ENCODE measurements at places on chromosomes 6 and 20. TPM values are rescaled to one million over a fixed set of nuclear protein-coding genes. Genes with fewer than 3 reads are reported as not detected.

NTSR1 gene
- not detected for total RNA-seq

CAP2 gene
- not detected for total RNA-seq

RAE1 gene
- 35.3 TPM for total RNA-seq

BNIP5 gene
- not detected for total RNA-seq

FOXS1 gene
- total RNA-seq = not detected

ZBTB46 gene
- total RNA-seq = 0.53 TPM

OTOR gene
- total RNA-seq = not detected

ZSCAN23 gene
- 0.38 TPM for total RNA-seq

DNA sequence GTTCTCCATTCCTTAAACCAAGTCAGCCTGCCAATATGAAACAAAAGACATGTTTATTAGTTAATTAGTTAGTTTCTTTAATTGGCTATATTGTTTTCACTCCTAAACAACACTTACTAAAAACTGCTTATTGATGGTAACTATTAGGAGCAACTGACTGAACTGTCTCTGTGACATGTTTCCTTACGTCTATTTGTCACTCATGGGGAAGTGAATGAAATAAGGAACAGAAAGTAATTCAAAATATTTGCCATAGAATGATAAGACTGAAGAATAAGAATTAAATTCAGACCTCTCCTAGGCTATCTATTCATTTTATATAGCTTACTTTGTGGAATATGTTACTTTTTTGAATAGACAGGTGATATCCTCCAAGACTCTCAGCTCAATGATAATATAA is 217.2 kb downstream of the LAMA2 start:
- no peak for DNase-seq
- no peaks in the 10 kb centered on the region for H3K4me1 ChIP-seq
- no peak overlapping the region for H3K27ac ChIP-seq
- no peaks in the 10 kb centered on the region for H3K36me3 ChIP-seq
- no peak overlapping the region for H3K4me3 ChIP-seq

DNA sequence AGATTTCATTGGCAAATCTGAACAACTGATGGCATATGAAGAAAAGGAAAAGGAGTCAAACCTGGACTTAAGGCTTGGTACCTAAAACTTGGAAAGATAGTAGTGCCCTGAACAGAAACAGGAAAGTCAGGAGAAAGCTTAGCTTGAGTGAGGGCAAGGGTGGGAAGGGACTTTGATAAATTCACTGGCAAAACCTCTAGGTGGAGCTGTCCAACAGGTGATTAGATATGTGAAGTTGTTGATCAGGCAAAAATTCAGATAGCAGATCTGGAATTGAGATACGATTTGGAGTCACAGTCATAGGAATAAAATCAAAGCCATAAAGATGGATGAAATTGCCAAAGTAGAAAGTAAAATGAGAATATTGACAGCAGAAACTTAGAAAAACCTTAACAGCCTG is 16.1 kb upstream of the ZNF292 start:
- H3K4me1 ChIP-seq = peaks cover 1% of the 10 kb centered on the region
- H3K27me3 ChIP-seq = peaks cover 36% of the 10 kb centered on the region
- peak; percentile 38 for DNase-seq

GRCh38 chr20:47620808-47621805 is 119.4 kb downstream of the NCOA3 start:
- H3K27me3 ChIP-seq = no peaks in the 10 kb centered on the region
- peaks cover 40% of the 10 kb centered on the region for H3K4me1 ChIP-seq
- H3K4me3 ChIP-seq = no peak overlapping the region
- H3K36me3 ChIP-seq = peaks cover 37% of the 10 kb centered on the region

DNA sequence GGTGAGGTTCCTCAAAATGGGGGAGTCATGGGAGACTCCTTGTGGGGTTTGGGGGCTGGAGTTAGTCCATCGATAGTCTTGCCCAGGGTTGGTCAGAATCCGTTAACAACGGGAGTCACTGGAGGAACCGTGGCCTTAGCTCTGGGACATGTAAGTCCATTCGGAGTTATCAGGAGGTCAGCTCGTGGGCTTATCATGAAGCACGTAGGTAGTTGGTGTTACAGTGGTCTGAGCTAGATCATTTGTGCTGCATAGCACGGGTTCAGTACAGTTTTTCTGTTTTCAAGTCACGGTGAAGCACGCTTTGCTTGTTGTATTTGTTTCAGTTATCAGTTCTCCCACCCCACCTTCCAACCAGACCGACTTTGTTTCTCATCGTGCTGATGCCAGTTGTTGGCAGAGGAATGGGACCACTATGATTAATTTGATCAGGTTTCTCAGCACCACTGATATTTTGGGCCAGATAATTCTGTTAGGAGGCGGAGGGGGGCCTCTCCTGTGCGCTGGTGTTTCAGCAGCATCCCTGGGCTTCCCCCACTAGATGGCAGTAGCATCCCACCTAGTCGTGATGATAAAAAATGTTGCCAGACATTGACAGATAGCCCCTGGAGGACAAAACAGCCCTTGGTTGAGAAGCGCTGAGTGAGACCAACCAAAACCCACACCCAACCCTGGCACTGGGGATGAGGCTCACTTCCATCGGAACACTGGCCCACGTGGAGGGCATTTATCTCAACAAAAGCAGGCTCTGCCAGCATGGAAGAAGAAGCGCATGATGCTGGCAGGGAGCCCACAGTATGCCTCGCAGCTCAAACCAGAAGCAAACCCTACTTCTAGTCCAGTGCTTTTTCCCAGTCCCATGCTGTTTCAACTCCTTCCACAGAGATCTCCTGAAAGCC is 2.2 kb upstream of the APMAP start:
- H3K27me3 ChIP-seq = peaks cover 16% of the 10 kb centered on the region
- no peak overlapping the region for H3K4me3 ChIP-seq
- H3K27ac ChIP-seq = no peak overlapping the region
- peak; percentile 84 for DNase-seq

GRCh38 chr6:43834528-43835155 is 64.6 kb downstream of the VEGFA start:
- no peaks in the 10 kb centered on the region for H3K36me3 ChIP-seq
- no peak overlapping the region for H3K27ac ChIP-seq
- peaks cover 4% of the 10 kb centered on the region for H3K27me3 ChIP-seq

GRCh38 chr20:7691647-7692269 is 248.5 kb downstream of the HAO1 start:
- no peak overlapping the region for H3K27ac ChIP-seq
- no peak overlapping the region for H3K4me3 ChIP-seq
- DNase-seq = no peak

GRCh38 chr6:36959555-36960250 is 5.2 kb downstream of the PI16 start:
- no peak overlapping the region for H3K4me3 ChIP-seq
- no peaks in the 10 kb centered on the region for H3K36me3 ChIP-seq
- no peak for DNase-seq
- peaks cover 70% of the 10 kb centered on the region for H3K4me1 ChIP-seq
- no peak overlapping the region for H3K27ac ChIP-seq

- no peaks in the 10 kb centered on the region for H3K27me3 ChIP-seq
- no peak overlapping the region for H3K27ac ChIP-seq
- DNase-seq = no peak
- no peaks in the 10 kb centered on the region for H3K4me1 ChIP-seq
- no peaks in the 10 kb centered on the region for H3K36me3 ChIP-seq
Measured at GRCh38 chr6:80647156-80647555, 540.7 kb downstream of the BCKDHB start.

GRCh38 chr6:83464381-83465140 is 33.7 kb upstream of the ME1 start:
- no peak overlapping the region for H3K27ac ChIP-seq
- H3K4me1 ChIP-seq = peaks cover 1% of the 10 kb centered on the region
- DNase-seq = no peak
- H3K27me3 ChIP-seq = no peaks in the 10 kb centered on the region
- no peaks in the 10 kb centered on the region for H3K36me3 ChIP-seq
- H3K4me3 ChIP-seq = no peak overlapping the region
